ENCODE measurements at places on chromosomes 12 and 14.

- DNase-seq = peak; percentile 49
Observed at GRCh38 chr14:101104485-101104884, 201.0 kb upstream of the RTL1 start.

GRCh38 chr12:252636-253035 is 10.0 kb downstream of the SLC6A13 start:
- no peak for DNase-seq

DNA sequence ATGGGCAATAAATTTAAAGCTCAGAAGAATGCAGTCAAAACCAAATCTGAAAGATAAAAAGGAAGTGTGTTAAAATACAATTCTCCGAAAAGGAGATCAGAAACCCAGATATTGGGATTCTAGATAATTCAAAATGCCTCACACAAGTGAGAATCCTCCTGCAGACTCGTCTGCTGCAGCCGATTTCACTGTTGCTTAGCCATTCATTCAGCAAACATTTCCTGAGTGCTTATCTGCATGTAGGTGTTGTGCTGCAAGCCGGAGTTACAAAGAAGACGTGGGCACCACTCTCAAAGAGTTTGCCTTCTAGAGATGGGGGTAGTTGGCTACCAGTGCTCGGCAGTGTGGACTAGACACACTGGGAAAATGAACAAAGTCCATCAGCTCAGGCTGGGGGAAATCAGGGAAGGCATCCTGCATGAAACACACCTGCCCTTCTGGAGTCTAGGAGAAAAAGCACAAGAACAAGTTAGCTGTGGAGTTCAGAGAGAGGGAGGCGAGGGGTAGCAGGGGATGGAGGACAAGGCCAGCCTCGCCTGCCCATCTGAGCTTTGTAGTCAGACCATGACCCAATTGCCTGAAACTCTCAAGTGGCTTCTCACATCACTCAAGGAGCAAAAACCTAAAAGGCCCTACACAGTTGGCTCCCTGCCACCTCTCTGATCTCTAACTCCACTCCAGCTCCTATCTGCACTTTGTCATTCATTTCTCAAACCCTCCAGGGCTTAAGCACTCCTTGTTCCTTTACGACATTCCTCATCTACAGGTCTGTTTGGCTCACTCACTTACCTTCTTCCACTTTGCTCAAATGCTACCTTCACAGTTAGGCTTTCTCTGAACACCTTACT is 310.0 kb upstream of the DDHD1 start:
- DNase-seq = no peak

- DNase-seq = no peak
Observed at GRCh38 chr14:98028162-98028561, 1231.0 kb downstream of the VRK1 start.

- no peak for DNase-seq
Observed at GRCh38 chr14:75023108-75023507, 20.4 kb downstream of the EIF2B2 start.

GRCh38 chr14:93232159-93232558 is 25.1 kb downstream of the UBR7 start:
- no peak for DNase-seq

DNA sequence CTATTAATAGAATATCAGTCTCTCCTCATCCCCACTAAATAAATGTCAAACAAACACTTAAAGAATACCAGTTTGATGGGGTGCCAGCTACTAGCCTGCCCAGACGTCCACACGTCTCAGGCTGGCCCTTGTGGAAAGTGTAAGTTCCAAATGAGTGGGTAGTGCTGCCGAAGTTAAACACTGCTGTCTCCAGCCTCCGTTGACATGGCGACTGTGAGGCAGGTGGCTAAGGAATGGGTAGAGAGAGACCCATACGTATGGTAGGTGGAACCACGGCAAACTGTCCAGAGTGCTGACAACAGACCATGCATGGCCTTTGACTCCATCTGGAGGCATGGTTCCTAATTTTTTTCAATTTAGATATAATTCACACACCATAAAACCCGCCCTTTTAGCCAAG is 37.9 kb downstream of the PITPNM2 start:
- no peak for DNase-seq

DNA sequence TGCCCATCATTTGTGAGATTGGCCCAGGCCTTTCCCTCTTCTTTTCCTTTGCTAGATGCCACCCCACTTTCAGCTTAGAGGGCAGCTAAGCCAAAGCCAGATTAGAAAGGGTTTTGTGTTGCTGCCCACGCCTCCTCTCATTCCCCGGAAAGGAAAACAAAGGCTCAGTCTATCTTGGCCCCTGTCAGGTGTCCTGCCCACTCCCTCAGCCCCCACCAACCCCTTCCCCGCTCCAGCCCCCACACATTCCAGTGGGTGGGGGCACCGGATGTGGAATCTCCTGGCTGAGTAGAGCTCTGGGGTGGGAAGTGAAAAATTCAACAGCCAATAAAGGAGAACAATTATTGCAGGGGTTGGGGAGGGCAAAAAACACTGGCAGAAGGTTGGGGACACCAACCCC is 2.2 kb downstream of the BLOC1S1 start:
- peak; percentile 24 for DNase-seq

Measured in posterior vena cava (tissue), 2 donors.